ENCODE measurements at places on chromosomes 3 and 15.

DNA sequence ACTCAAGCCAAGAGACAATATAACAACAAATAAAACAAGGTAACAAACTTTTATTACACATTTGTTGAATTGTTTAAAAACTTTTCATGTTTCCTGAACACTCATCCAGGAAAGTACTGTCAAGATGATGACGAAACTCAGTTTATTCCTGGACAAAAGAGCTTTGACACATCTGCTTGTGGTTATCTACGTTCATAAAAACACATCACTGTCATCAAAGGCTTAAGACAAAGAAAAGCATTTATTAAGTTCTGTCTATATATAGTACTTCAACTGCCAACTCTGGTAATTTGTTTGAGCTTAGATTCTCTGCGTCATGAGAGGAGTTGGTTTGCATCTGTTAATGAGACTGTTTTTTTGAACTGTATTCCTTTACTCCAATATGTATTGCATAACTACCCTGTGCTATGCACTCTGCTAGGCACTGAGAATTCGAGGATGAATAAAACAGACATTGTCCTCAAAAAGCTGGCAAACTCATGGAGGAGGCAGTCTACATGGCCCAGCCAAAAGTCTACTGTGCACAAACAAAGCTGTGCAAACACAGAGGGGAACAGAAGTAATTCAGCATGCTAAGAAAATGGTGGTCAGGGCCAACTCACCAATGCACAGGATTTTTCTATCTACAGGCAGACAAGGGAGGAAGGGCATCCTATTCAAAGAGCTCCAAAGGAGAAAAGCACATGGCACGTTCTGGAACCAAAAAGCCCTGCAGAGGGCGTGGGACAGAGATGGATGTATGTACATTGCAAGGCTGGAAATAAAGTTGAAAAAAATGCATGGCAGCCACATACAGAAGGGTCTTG is 21.5 kb downstream of the PLD1 start:
- DNase-seq: peak; percentile 31

DNA sequence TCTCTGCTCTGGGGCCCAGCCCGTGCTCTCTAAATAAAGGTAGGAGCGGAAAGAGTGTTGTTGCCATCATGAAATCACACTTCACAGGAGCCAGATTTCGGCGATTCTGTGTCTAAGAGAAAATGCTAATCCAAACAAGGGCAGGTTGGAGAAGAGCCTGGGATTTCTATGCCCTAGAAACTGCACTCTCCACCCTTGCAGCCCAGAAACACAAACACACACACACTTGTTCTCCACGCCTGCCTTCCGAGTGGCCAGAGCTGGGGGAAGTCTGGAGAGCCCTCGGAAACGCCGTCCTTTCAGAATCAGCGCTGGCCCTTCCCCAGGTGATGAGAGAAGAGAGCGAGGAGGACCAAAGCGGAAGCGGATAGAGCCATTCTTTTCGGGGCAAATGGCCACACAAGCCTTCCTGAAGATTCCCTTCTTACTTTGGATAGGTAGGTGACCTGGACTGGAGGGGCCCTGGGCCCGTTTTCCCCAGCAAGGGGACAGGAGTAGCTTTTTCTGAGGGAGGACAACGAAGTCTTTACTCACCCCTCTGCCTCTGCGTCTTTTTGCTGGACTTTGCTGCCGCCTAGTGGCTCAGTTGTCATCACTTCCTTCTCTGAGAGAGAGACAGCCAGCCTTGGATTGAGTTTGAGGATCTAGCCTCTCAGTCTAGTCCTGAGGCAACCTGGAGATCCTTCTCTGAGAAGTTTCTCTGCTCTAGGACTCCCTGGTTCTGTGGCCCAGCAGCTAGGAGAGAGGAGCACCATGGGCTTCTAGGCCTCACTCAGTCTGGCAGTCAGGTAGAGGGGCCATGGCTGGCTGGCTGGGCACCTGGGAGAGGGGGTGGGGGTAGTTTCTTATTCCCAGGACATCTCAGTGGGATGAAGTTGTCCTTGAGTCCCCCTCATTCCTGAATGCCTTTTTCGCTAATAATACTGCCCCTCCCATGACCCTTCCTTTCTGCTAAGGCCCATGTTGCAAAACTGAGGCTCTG is 37.7 kb downstream of the SENP8 start:
- DNase-seq: peak; percentile 82

- peak; percentile 73 for DNase-seq
These were observed 34.8 kb upstream of the SKIL start for GRCh38 chr3:170322566-170323269.

GRCh38 chr3:117540597-117540996 is 831.0 kb downstream of the TUSC7 start:
- DNase-seq: peak; percentile 46

DNA sequence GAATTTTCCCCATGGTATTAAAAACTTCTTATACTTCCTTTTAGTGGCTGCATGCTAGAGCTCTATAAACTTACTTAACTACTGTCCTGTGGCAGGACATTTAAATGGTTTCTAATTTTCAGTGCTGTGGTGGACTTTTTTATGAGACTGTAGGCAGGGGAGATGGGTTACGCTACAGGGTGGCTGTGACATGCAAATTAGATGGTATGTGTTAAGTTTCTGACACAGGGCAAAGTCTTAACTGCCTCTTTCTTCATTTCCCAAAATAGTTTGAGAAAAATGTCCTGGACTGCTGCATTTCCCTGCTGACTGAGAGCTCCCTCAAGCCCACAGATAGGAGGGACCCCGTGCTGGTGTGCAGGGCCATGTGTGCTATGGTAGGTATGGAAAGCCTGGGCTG is 22.0 kb downstream of the TGM4 start:
- DNase-seq: no peak

DNA sequence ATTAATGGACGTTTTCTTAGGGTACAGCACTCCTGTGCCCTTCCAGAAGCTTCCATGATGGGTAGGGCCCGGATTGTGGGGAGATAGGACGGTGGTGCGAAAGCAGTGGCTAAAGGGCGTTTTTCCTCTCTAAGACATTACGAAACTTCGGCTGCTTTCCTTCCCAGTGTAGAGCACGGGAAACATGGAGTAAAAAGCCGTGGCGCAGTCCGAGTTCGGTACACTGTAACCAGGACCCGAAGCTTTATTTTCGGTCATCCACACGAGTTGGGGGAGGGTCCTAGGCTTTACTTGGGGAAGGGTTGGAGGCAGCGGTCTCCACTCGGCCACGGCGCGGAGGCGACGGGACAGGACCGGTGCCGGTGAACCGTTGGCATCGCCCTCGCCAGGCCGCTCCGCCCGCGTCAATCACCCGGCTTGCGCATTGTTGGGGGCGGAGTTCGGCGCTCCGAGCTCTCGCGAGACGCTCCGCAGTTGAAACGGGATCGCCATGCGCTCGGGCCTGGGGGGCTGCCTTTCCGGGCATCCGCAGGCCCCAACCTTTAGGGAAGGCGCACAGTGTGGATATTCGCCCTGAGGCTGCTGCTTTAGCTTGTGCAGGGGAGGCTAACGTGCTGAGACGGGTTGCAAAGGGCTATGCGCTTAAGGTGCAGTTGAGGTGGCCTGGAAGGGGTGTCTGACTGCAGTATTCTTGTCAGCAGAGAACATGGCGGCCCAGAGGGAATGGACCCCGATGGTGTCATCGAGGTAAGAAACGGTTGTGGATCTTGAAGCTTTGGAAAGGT is 546 bp downstream of the EIF4A2 start:
- peak; percentile 47 for DNase-seq

DNA sequence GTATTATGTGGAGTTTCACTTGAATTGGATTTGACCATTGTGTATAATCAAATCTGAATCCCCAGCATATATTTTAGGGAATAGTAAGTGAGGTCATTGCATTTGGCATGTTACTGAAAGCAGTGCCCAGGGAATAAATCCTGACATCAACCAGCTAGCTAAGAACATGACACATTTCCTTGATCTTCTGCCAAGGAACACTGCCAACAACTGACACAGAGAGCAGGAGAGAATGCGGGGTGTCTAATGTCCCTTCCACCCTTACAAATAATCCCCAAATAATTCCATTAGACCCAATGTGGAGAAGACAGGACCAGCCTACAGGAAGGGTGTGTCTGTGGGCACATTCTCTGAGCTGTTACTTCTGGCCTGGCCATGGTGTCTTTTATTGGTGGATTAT is 30.6 kb upstream of the UBE3A start:
- peak; percentile 3 for DNase-seq

DNA sequence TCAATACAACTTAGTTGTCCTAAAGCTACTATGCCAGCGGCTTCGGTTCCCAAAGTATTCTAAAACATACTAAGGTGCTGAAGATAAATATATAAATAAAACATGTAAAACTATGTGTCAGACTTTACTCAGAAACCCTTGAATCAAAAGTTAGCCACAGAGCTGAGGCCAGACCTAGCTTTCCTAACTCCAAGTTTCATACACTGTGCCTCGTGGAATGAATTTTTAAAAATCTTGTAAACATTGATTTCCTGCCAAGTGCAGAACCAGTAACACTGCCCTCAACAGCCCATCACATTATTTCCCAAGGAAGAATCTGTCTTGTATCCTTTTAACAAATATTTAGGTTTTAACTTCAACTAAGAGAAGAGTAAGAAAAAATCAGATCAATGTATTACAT is 36.4 kb downstream of the TAMM41 start:
- no peak for DNase-seq

- DNase-seq: no peak
These were observed 11.9 kb downstream of the ASB7 start for GRCh38 chr15:100614336-100614735.

DNA sequence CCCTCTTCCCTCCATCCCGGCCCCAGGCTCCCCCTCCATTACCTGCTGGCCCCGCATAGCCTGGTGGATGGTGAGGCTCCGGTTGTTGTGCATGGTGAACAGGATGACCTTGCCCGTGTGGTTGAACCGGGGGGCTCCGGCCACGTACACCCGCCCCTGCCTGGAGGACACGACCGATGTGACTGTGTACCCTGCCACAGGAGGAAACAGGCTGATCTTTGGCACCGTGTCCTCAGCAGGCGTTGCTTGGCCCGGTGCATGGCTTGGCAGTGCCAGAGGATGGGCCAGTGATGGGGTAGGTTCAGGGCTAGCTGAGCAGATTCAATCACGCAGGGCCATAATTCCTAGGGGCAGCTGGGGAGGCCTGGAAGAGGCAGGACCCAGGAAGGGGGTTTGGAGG is 58.1 kb downstream of the FEM1B start:
- DNase-seq: no peak

- no peak for DNase-seq
These were observed 45.8 kb downstream of the SLC25A26 start for GRCh38 chr3:66266551-66266950.

GRCh38 chr3:151321526-151321925 is 4.9 kb upstream of the GPR87 start:
- no peak for DNase-seq

- no peak for DNase-seq
These were observed 83.1 kb upstream of the RPL32 start for GRCh38 chr3:12924437-12924836.

DNA sequence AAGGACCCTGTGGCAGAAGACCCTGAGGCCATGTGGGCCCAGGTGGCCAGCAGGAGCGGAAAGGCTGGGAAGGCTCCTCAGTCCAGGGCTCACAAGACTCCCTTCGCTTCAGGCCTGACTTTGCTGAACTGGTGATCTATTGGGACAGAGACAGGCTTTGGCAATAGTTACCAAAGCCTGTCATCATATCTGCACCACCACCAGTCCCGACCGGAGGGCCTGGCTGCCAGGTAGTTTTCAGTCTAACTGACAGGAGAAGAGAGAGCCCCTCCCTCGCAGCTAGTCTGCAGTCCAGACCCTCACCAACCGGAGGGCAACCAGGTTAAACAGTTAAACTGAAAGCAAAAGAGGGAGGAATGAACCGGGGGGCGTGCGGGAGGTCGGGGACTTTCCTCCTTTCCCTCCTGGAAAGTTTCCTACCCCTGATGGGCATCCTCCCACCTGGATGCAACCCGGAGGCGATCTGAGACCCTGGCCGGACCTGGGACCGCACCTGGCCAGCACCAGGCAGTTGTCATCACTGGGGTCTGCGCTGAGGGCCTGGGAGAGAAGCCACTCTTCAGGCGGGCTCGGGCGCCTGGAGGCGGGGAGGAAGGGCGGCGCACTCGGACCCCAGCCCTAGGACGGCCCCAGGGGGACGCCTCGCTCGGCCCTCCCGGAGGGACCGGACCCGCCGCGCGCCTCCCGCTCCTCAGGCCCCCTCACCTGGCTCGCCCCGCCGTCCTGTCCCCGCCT is 435 bp downstream of the RAB27A start:
- peak; percentile 44 for DNase-seq

DNA sequence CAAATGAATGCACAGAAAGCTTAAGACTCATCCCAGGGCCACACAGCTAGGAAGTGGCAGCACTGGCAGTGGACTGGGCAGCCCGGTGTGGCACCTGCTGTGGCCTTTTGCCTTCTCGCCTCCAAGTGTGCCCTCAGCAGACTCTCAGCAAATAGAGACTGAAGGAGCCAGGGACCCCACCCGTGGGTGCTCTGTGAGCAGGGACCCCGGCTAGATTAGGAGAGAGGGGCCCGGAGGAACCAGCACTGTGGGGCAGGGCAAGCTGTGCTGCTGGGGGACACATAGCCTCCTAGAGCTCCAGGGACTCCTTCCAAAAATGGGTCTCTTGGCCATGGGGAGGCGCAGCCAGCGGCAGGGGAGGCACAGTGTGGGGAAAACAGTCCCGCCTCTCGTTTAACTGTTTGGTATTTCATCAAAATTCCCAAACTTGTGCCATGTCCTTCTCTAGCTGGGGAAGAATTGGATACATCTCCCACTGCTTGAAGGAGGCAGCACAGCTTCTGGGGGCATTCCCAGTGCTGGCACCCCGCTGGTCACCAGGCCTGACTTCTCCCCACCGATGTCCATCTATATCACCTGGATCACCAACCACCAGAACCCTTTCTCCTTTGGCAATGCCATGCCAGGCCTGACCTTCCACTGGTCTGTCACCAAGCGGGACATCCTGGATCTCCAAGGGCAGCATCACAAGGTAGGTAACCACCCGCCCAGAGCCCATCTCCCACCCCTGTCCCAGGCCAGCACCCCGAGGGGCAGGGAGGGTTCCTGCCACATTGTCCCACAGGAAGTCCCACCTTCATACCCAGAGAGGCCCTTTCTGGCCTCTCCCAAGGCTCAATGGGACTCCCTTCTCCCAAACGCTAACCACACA is 12.0 kb upstream of the TXNRD3 start:
- DNase-seq: no peak

DNA sequence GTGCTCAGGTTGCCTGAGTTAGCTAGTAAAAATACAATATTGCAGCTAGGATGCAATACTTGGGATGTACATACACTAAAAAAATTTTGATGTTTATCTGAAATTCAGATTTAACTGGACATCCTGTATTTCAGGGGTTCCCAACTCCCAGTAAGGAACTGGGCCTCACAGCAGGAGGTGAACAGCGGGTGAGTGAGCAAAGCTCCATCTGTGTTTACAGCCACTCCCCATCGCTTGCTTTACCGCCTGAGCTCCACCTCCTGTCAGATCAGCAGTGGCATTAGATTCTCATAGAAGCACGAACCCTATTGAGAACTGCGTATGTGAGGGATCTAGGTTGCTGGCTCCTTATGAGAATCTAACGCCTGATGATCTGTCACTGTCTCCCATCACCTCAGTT is 285.1 kb upstream of the PROK2 start:
- no peak for DNase-seq

DNA sequence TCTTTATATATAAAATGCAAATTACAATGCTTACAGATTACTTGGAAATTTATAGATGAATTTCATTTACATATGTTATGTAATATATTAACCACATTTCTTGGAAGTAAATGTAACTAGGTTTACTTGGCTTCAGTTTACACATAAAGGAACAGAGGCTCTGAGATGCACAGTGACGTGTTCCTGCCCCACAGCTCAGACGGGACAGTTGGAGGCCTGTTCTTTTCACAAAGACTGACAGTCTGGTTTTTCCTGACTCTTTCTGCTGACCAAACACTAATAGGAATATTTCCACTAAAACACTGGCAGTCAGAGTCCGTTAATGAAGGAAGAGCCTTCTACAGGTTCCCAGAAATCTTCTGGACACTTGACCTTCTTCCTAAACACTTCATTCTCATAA is 336.1 kb downstream of the MFSD1 start:
- DNase-seq: no peak
